Activated naive CD4-positive, alpha-beta T cell treated with anti-CD3 and anti-CD28 coated beads, Interleukin-2, amount 50 U/mL, for 72 hours (primary cell): ENCODE measurements at places on chromosomes 3 and 15.

- no peak for DNase-seq
Measured at GRCh38 chr3:108296239-108296638, at the start of gene HHLA2. Gene HHLA2 (plus strand): TSS chr3:108296548. CDS start chr3:108351814, 55,266 bp downstream.

- no peak for DNase-seq
Measured at GRCh38 chr3:152474585-152474984, 205.9 kb downstream of the MBNL1 start.

GRCh38 chr3:16234281-16234680 is 30.5 kb downstream of the DPH3 start:
- no peak for DNase-seq

GRCh38 chr3:139577909-139578308 is 38.4 kb upstream of the RBP1 start:
- DNase-seq: no peak

DNA sequence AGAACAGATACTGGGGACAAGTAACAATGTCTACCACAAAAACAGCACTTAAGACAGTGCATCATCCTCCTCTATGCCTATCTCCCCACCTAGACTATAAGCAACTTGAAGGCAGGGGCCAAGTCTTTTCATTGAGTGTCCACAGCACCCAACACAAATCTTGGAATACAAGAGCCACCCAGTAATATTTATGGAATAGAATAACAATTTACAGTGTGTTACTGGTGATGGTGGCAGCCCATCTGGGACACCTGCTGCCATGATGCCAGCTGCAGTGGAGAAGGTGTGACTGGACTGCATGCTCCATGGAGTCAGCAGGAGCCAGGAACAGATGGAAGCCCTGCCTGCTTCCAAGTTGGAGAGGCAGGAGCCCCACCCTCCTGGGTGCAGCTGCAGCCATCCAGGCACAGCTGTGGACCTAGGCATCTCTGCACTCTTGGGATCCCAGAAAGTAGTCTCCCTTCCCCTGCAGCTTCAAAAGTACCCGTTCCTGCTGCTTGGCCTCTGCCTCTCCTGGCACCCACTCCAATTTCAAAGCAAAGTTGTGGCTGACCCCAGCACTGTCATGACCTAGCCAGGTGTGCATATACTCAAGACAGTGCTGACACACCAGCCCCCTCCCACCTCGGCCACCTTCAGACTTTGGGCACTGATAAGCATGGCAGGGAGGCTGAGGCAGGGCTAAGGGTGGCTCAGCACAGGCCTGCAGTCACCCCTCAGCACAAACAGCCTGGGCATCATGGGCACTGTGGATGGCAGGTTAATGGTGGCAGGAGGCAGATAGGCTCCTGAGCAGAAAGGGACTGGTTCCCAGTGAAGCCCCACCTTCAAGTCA is 94.5 kb downstream of the TPRA1 start:
- DNase-seq: no peak

DNA sequence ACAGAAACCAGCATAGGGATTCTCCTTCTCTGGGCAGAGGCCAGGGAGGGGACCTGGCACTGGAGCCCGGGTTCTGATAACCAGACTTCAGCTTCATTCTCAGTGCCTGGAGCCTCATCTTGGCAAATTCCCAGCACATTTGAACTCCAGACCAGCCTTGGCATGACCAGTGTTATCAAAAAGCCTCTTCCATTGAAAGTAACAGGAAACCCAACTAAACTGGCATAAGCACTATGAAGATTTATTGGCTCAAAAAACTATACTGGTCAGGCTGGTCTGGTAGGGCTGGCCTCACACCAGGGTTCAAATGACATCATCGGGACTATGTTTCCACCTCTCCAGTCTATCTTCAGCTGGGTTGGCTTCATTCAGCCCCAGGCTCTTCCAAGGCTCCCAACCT is 48.1 kb upstream of the THUMPD3 start:
- DNase-seq: no peak

DNA sequence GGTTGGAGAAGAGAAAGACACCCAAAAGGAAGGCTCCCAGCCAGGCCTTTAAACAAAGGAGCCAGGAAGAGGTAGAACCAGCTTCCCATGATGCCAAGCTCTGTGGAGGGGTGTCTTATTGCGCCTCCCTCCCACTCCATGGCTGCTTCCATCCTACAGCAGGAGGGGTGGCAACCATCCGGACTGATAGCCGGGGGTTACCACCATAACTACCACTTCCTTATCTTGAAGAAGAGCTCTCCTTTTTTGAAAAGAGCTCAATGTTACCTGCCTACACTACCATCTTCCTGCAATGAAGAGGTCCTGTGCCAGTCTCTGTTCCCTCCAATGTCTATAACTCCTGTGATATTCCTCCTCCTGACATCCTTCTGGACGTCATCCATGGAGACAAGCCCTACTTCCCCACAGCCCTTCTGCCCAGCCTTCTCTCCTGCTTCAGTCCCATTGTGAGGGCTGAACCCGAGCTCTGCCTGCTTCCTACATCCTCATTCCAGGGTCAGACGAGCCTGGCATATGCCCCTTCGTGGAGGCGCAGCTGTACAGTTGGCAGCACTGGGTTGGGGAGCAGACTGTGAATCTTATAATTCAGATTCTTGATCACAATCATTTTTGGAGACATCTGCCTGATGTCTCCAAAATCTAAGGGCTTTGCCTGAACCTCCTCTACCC is 8.5 kb downstream of the CCDC9B start:
- DNase-seq: no peak

- no peak for DNase-seq
Measured at GRCh38 chr3:46987319-46987742, 7.9 kb downstream of the NBEAL2 start.

- no peak for DNase-seq
Measured at GRCh38 chr3:105812194-105812586, 56.6 kb downstream of the CBLB start.

DNA sequence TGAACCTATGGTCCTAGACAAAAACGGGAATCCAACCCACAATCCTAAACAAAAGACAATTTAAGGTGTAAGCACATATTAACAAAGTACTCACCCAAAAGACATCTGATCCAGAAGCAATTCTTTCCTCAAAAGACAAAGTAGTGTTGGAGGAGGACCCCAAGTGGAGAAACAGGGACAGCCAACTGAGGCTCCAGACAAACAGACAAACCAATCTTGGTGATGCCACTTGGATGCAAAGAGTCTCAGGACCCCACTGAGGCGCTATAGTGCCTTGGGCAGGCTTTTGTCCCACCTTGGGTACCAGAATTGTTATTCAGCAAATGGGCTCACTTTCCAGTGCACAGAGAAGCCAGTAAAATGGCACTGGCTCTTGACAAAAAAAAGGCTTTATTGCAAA is 613.8 kb downstream of the DIPK2A start:
- no peak for DNase-seq

GRCh38 chr15:65032801-65033537 is 3.5 kb upstream of the MTFMT start:
- peak; percentile 48 for DNase-seq

- peak; percentile 72 for DNase-seq
Measured at GRCh38 chr3:123328851-123329635, 119.8 kb downstream of the ADCY5 start.

DNA sequence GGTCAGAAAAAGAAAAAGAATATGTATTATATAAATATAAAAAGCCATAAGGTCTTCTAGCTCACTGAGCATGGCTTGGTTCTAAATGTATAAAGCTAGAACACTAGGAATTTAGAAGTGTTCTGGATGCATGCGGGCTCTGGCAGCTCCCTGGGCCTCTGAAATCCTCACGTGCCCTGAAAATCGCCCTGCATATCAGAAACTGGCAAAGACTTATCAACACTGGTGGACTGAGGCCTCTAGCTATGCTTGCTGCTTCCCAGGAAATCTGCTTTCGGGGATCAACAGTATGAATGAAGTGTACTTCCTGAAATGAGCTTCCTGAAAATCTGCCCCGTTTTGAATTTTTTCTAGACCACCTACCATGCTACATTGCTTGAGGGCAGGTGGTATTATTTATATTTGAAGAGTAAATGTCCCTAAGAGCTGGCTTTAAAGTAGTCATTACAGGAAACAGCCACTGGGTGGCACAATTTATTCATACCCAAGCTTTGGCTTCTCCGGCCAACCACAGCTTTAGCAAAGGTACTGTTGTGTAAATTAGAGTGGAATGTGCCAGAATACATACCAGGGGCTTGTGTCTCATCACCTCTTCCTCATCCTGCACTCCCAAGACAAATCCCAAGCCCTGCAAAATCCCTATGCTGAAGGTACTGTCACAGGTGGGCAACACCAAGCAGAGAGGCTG is 17.7 kb downstream of the CRTAP start:
- peak; percentile 42 for DNase-seq

DNA sequence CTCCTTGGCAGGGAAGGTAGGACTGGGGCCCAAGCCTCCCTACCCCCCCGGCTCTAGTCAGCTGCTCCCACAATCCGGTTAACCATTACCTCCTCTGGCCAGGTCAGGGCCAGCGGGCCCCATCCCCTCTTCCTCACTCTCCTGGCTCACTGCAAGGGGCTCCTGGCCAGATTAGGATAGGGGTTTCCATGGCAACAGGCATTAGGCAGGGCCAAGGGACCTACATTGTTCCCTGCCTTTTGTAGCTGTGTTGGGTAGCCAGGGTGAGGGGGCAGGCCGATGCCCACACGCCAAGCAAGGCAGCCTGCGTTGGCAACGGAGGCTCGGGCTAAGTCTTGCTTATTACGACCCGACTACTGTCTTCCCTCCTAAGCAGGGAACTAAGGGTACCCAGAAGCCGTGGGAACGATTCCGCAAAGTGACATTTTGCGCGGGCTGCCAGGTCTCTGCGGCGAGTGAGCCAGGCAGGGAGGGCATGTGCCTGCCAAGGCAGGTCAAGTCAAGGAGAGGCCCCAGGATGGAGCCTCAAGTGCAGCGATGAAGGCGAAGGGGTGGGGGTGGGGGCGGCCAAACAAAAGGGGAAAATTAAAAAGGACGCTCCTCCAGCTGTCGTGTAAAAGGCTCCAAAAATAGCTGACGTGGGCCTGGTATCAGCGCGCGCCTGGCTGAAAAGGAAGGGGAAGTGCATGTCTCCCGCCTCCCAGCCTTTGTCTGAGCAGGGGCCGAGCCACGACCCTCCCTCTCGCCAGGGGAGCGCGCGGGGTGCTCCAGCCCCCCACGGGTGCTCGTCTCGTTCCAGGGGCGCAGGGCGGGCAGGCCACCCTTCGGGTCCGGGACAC is 919 bp downstream of the IDH2 start:
- DNase-seq: no peak

- DNase-seq: no peak
Measured at GRCh38 chr3:191648787-191649186, 187.8 kb downstream of the PYDC2 start.

DNA sequence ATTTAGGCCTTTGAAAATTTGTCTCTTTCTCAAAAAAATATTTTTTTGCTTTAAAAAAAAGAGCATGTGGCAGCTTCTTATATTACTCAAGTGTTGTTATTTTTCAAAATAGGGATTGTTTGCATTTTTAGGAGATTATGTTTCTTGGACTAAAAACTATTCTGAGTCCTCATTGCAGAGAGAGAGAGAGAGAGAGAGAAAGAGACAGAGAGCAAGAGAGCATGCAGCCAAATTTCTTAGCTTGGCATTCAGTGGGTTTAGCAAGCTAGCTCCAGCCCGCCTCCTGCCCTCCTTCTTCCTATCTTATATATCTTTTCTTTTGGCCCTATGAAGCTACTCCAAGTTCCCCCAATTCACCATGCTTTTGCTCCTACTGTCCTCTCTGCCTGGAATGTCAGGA is 55.7 kb downstream of the CEMIP start:
- no peak for DNase-seq

GRCh38 chr3:147360051-147360439 is 46.3 kb downstream of the ZIC4 start:
- no peak for DNase-seq

- DNase-seq: no peak
Measured at GRCh38 chr15:28974142-28974541, 88.4 kb downstream of the APBA2 start.

DNA sequence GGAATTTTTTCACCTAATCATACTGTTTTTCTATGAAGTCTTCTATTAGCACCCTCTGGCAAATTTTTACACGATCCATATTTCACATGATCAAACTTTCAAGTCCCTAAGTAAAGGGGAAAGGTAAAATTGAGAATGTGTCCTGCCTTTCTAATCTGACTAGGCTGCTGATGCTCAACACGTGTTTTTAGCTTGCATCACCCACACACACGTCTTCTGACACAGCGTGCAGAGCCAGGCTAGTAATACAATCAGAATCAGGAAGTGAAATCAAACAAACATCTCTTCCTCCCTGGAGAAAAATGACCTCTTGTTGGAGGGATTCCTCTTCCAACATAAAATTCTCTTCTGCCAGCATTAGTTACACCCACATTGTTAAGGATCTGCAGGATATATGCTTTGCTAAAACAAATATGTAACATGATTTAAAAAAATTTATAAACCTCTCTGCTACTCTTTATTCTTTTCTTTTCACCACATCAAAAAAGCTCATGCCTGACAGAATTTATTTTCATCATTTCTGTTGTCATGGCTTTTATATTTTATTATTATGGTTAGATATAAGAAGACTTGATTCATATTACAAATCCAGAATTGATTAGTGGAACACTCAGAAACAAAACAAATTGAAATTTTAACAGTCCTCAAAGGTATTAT is 122.4 kb downstream of the RAP2B start:
- peak; percentile 13 for DNase-seq

GRCh38 chr3:170714562-170715535 is 129.0 kb upstream of the SLC7A14 start:
- no peak for DNase-seq

- DNase-seq: no peak
Measured at GRCh38 chr15:68485721-68486360, 53.9 kb upstream of the ITGA11 start.

GRCh38 chr3:99084826-99085225 is 183.3 kb upstream of the DCBLD2 start:
- DNase-seq: no peak

DNA sequence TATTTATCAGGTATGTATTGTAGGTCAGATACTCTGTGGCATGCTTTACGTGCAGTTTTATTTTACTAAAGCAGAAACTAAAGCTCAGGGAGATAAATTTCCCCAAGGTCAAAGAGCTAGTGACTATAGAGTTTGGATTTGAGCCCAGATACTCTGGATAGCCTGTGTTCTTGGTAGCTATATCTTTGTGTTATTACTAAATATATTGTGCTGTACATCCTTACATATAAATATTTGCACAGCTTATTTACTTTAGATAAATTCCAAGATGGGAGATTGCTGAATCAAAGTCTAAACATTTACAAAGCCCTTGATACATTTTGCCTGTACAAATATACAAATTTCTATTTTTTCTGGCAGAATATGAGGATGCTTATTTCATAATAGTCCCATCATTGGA is 660.9 kb upstream of the NAALADL2 start:
- DNase-seq: no peak

DNA sequence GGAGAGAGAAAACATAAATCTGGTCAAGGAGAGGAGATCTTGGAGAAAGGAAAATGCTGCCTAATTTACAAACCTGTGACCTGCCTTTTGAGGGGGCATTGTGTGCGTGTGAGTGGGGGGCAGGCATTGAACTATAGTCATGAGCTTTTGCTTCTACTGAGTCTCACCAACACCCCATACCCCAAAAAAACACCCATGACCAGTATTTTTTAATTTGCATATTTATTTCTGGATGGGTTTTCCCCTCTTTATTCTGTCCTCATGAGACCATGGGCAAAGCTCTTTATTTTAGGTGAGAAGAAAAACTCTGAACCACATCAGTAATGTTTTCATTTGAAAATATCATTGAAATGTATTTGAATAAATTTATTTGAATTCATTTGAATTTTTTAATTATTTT is 20.6 kb downstream of the CD80 start:
- no peak for DNase-seq

GRCh38 chr3:55658690-55659562 is 171.8 kb upstream of the WNT5A start:
- no peak for DNase-seq

- no peak for DNase-seq
Measured at GRCh38 chr15:81301385-81301784, 22.6 kb downstream of the STARD5 start.
